ENCODE measurements at places on chromosomes 11 and 22.

DNA sequence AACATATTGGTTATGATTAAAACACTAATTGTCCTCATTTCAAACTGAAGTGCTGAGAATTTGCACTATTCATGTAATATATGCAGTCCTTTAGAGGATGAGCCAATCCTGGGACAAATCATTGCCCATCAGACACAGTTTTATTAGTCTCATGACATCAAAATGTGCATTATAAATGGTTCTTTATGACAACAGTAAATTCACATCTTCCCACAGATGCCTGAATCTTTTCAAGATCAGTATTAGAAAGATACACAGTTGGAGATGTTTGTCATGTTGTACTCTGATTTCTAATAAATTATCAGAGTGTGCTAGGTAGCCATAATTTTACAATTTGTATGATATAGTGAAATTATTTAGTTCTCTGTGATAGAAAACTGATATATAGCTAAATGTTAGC is 813.5 kb downstream of the FAM181B start:
- no peak for DNase-seq

GRCh38 chr11:1878137-1879031 is 13.3 kb downstream of the PRR33 start:
- no peak for DNase-seq

DNA sequence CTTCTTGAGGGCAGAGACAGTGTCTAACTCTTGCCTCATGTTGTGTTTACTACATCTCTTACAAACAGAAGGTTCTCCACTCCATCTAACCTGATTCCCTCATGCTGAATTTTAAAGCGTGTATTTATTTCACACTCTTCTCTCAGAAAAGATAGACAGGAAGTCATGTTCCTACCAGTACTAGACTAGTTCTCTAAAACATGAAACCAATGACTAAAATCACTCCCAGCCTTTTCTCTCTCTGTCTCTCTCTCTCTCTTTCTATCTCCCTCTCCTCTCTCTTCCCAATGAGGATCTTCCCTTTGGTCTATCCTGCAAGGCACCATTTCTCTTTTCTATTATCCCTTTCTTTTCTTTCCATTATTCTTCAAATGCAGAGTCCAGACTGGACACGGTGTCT is 391.9 kb upstream of the CADM1 start:
- no peak for DNase-seq

GRCh38 chr11:94834911-94835593 is 66.9 kb downstream of the AMOTL1 start:
- DNase-seq = no peak

DNA sequence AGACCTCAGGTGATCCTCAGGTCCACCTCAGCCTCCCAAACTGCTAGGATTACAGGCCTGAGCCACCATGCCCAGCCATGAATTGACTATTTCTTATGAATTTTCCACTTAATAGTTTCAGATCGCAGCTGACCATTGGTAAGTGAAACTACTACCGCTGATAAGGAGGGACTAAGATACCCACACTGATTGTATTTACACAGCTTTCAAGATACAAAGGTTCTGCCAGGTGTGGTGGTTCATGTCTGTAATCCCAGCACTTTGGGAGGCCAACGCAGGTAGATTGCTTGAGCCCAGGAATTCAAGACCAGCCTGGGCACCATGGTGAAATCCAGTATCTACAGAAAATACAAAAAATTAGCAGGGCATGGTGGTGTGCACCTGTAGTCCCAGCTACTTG is 3.9 kb downstream of the CHEK2 start:
- no peak for DNase-seq

GRCh38 chr11:22276535-22276934 is 61.6 kb upstream of the SLC17A6 start:
- no peak for DNase-seq

- DNase-seq = no peak
Observed at GRCh38 chr11:46504817-46505613, 88.8 kb downstream of the AMBRA1 start.
